ENCODE measurements at places on chromosomes 12 and 14. TPM values are rescaled to one million over a fixed set of nuclear protein-coding genes. Genes with fewer than 3 reads are reported as not detected.
A peak's percentile ranks its signal among the peaks of the same experiment; 100 is the strongest.

Gene CCDC198
- 15.0 TPM for total RNA-seq

DNA sequence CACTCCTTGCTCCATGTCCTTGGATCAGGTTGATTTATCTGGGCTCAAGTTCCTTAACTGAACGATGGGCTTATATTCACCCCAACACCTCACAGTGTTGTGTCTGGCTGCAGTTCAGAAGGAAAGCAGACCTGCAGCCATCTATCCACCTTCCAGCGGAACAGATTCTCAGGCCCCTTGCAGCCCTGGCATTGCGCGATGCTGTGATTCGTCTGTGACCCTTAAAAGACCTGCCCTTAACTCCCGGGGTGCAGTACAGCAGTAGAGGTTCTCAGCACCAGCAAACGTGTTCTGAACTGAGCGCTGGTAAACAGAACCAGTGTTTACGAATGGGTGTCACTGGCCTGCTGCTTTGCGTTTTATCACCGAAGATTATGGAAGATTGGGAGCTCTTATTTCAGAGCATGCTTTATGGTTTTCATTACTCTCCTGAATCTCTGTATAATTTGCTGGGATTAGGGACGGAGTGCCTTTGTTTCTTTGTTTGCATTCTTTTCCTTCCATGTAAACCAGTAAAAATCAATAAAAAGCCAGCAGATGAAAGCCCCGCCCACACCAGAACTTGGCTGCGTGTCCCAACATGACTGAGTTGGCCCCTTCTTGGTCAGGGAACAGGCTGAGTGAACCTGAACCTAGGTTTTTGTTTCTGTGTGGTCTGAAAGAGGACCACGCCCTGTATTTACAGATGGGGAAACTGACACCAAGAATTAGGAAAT lies 286.7 kb upstream of the CRY1 start:
- DNase-seq: peak; percentile 22

DNA sequence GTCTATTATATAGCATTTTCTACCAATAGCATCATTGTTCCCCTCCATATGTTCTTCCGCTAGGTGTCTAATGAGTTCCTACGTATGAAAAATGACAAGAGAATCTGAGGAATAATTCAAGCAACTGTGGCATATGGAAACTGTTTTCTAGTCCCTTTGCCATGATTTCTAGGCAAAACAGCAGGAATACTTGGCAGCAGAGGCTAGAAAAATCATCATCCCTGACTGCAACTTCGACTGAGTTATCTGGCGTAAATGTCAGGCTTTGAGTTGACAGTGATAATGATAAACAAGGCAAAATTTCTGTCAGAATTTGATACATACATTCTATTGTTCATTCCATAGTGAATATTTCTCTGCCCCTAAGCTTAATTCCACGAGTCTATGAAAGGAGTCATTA lies 572.8 kb upstream of the USP15 start:
- no peak for DNase-seq

DNA sequence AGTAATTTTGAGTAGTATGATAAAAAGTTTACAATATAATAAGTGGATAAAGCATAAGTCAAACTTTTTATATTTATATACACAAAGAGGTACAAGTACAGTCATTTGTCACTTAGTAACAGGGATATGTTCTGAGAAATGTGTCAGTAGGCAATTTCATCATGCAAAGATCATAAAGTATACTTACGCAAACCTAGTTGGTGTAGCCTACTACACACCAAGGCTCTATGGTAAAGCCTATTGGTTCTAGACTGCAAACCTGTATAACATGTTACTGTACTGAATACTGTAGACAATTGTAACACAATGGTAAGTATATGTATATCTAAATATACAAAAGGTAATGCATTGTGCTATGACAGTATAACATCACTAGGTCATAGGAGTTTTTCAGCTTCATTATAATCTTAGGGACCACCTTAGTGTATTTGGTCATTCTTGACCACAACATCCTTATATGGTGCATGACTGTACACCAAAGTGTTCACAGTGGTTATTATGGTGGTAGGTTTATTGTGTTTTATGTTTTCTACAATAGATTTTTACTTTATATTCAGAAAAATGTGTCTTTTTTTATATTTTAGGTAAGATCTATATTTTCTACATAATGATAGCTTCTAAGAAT lies 14.9 kb upstream of the SCFD1 start:
- DNase-seq: no peak
